Stimulated activated CD4-positive, alpha-beta T cell treated with anti-CD3 and anti-CD28 coated beads, Interleukin-1b, Interleukin-23, amount 100 ng/mL, for 1 hour (primary cell): ENCODE measurements at places on chromosomes 2 and 18.

GRCh38 chr2:177597759-177598158 is 205.2 kb downstream of the AGPS start:
- DNase-seq = no peak

- DNase-seq = no peak
These were observed 27.6 kb upstream of the SERPINB2 start for GRCh38 chr18:63859781-63860475.

DNA sequence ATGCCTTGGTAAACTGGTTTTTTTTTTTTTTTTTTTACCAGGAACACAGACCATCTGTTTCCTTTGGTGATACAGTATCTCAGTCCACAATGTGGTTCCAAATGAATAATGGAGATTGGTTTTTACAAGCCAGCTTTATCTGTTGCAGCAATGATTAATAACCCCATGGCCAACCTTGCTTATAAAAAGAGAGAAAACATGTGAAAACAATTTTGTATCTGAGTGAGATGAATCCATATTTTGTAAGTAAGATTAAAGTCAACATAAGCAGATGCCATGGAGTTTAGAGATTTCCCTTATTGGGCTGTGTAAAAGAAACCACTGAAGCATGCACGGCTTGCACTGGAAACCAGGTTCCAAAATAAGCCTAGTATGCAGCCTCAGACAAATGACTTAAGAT is 108.6 kb upstream of the CNTNAP5 start:
- DNase-seq = no peak

DNA sequence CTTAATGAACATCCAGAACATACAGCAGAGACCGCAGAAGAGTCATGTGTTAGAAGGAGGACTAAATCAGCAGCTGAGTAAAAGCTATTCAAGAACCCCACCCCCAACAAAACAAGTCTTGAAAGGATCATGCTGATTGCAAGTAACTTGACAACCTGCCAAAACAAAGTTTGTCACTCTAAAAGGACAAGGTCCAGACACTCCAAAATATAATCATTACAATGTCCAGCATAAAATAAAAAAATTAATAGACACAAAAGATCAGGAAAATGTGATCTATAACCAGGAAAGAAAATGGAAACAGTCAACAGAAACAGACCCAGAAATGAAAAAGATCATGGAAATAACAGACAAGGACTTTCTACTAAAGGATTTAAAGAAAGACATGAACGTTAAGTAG is 28.5 kb downstream of the CCDC88A start:
- DNase-seq = no peak

GRCh38 chr2:135985826-135986393 is 484 bp upstream of the DARS1 start:
- DNase-seq = peak; percentile 14

DNA sequence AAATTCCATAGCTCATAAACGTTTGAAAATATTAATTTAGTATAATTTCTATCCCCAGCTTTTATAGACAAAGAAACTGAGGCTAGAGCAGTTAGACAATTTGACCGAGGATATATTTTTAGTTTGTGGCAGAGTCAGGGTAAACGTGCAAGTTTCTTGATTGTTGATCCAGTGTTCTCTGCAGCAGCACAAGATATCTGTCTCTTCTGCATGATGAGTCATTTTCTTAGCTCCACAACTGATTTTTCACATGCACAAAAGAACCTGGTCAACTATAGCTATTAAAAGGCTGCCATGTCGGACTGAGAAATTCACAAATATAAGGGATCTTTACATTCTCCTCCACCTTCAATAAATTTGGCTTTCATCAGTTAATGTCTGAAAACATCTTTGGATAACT is 143.4 kb upstream of the CYP26B1 start:
- DNase-seq = no peak

- DNase-seq = no peak
These were observed 143.3 kb downstream of the ESCO1 start for GRCh38 chr18:21457179-21457535.

- no peak for DNase-seq
These were observed 38.4 kb downstream of the POMC start for GRCh38 chr2:25129901-25130520.

- DNase-seq = no peak
These were observed 68.1 kb downstream of the GNAL start for GRCh38 chr18:11757084-11757590.

- no peak for DNase-seq
These were observed 40.5 kb downstream of the ANKRD12 start for GRCh38 chr18:9177031-9177430.

- DNase-seq = no peak
These were observed 184.1 kb downstream of the MTCL1 start for GRCh38 chr18:8889489-8889888.

DNA sequence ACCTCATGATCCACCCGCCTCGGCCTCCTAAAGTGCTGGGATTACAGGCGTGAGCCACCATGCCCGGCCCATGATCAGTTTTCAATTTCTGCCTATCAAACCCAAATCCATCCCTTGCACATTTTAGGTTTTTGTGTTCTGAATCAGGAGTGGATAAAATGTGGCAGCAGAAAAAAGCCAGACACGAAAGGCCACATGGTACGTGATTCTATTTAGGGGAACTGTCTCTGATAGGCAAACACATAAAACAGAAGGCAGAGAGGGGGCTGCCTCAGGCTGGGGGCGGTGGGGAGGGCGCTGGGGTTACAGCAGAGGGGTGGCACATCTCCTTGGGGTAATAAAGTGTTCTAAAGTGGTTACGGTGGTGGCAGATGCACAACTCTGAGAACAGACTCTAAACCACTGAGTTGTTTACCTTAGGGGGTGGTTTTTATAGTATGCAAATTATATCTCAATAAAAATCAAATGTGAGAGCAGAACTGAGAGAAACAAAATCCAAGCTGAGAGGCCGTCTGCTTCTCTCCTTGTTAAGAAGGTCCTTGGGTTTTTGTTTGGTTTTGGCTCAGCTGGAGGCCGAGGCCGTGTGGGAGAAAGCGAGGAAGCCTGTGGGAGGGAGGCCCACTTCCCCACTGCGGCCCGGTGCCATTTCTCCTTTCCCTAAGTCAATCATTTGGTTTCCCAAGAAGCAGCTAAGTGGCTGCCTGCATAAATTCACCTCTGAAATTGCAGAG is 78.0 kb downstream of the SOWAHC start:
- no peak for DNase-seq

GRCh38 chr2:19776941-19777514 is 124.8 kb downstream of the TTC32 start:
- no peak for DNase-seq

- DNase-seq = no peak
These were observed 82.3 kb downstream of the POLR1A start for GRCh38 chr2:86023366-86023712.

DNA sequence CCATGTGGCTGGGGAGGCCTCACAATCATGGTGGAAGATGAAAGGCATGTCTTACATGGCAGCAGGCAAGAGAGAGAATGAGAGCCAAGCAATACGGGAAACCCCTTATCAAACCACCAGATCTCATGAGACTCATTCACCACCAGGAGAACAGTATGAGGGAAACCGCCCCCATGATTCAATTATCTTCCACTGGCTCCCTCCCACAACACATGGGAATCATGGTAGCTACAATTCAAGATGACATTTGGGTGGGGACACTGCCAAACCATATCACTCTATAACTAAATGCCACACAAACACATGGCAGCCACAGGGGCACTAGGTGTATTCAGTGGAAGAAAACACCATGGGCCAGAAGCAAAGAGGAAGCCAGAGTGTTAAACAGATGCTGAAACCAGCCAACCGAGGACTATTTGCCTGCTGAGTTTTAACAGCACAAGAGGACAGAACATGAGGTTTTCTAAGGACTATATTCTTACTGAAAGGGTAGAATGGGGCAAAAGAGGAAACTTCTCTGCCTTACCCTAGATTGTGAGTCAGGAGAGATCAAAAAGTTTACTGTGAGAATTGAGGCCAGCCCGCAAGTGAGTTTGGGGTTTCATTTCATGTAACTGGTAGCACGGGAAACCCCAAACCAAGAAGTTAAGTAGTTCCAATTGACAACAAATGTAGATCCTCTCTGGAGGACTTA is 49.2 kb downstream of the SIGLEC15 start:
- DNase-seq = no peak

GRCh38 chr2:38947241-38948239 is 57.9 kb downstream of the ARHGEF33 start:
- DNase-seq = peak; percentile 27

- no peak for DNase-seq
These were observed 34.1 kb downstream of the WDR35 start for GRCh38 chr2:19955544-19956422.

- DNase-seq = no peak
These were observed 65.3 kb upstream of the MAPK4 start for GRCh38 chr18:50494569-50494968.

GRCh38 chr2:186099826-186100225 is 361.2 kb downstream of the FSIP2 start:
- no peak for DNase-seq

DNA sequence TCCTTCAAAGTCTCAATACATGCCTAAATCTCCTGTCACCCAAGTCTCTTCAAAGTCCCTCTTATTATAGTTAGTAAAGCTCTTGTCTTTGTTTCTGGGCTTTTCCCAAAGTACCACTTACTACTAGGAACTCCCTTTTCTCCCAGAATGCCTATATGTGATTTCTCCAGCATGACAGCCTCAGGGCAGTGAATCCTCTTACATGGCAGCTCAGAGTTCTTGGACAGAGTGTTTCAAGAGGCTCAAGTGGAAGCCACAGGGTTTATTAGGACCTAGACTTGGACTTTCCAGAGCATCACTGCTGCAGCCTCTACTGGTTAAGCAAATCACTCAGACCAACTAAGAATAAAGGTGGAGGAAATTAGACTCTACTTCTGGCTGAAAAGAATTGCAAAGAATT is 98.9 kb downstream of the CSRNP3 start:
- no peak for DNase-seq

- no peak for DNase-seq
These were observed 13.3 kb downstream of the RAB11FIP5 start for GRCh38 chr2:73099486-73099885.

DNA sequence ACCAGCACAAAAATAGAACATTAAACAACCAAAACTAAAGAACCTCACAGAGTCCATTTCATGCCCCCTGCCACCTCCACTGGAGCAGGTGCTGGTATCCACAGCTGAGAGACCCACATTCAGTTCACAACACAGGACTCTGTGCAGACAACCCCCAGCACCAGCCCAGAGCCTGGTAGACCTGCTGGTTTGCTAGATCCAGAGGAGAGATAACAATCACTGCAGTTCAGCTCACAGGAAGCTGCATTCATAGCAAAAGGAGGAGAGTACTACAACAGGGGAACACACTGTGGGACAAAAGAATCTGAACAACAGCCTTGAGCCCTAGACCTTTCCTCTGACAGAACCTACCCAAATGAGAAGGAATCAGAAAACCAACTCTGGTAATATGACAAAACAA is 326.7 kb downstream of the METTL4 start:
- no peak for DNase-seq
